ENCODE measurements at places on chromosomes 3 and 15. TPM values are rescaled to one million over a fixed set of nuclear protein-coding genes. Genes with fewer than 3 reads are reported as not detected.

Gene EBLN2
- total RNA-seq, result 4.0 TPM

Gene MUC4
- total RNA-seq, result 150 TPM

GRCh38 chr3:123526474-123526873, 58.4 kb downstream of the HACD2 start:
- H3K4me1 ChIP-seq, result no peaks in the 10 kb centered on the region
- no peak overlapping the region for H3K4me3 ChIP-seq
- no peak for DNase-seq
- no peaks in the 10 kb centered on the region for H3K36me3 ChIP-seq
- no peak overlapping the region for H3K27ac ChIP-seq
- no peaks in the 10 kb centered on the region for H3K27me3 ChIP-seq

DNA sequence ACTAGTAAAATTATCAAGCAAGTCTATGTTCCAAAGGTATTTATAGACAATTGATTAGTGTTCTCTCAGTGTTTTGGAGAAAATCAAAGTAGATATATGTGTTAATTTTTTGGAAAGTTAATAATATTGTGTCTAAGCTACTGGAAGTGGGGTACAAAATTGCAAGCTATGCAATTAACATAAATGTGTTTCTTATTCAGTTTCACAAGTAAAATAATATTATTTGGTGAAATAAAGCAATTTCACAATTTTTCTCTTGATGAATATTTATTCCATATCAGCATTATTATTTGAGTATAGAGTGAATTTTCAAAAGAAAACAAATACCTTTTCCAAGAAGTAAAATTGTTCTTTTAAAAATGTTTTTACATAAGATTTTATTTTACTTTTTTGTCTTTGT, 1047.7 kb downstream of the TBL1XR1 start:
- H3K4me3 ChIP-seq, result no peak overlapping the region
- no peak for DNase-seq
- H3K27me3 ChIP-seq, result no peaks in the 10 kb centered on the region
- no peaks in the 10 kb centered on the region for H3K4me1 ChIP-seq

DNA sequence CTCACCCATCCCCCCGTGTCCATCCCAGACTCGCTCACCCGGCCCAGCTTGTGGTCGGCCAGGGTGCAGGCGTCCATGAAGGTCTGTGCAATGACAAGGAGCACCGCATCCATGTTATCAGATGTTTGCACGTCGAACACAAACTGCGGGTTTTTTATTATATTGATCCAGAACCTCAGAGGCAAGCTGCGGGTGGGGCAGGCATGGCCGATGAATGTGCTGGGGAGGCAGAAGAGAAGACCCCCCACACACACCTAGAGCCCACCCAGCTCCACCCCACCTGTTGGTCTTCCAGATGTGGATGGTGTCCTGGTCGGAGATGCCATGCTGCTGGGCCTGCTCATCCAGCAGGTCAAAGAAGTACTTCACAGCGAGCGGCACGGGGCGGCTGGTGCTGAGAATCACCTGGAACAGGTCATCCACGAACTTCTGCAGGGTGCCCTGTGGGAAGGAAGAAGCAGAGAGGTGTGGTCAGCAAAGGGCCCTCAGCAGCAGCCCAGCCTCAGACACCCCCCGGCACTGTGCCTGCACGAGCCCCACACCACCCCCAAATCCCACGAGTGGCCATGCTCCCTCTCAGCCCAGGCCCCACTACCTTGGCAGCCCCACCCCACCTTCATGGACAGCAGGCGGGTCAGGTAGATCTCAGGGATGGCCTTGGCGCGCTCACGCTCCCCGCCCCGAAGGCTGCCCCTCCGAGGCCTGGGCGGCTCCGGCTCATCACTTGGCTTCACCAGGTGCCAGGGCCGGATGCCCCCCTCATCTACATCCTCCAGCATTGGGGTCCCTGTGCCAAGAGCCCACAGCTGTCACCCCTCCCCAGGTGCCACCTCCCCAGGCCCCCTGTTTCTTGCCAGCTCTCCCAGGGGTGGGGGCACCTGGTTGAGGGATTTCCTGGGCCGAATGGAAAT, 20.3 kb downstream of the PLXNB1 start:
- peaks cover 14% of the 10 kb centered on the region for H3K36me3 ChIP-seq
- H3K4me3 ChIP-seq, result no peak overlapping the region
- no peak overlapping the region for H3K27ac ChIP-seq
- no peaks in the 10 kb centered on the region for H3K4me1 ChIP-seq
